ENCODE measurements at places on chromosomes 2 and 18. TPM values are rescaled to one million over a fixed set of nuclear protein-coding genes. Genes with fewer than 3 reads are reported as not detected.

- no peak for DNase-seq
Observed at GRCh38 chr2:69601179-69601612, 42.3 kb downstream of the AAK1 start.

CASP8 gene
- polyA plus RNA-seq: 21.7 TPM

GRCh38 chr18:44467718-44468117 is 213.0 kb upstream of the SETBP1 start:
- no peak for DNase-seq

DNA sequence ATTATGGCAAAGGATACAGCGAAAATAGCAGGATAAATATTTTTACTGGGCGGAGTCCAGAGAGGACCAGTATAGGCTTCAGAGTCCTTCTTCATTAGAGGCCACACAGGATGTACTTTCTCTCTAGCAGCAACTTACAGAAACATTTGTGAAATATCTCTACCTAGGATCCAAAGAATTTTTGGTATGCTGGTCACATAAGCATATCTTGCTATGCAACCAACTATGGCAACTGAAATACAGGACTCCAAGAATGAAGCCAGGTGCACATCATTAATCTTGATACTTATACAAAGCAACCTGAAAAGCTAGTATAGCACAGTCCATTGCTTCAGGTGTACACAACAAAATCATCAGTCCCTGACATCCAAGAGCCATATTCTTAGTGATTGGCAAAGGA is 59.1 kb upstream of the NABP1 start:
- no peak for DNase-seq

EVA1A gene
- 30.1 TPM for polyA plus RNA-seq

COLEC12 gene
- polyA plus RNA-seq: 119 TPM

GRCh38 chr2:157789256-157789655 is 86.9 kb downstream of the ACVR1 start:
- no peak for DNase-seq
